Anterior cingulate cortex (tissue), 58 donors: ENCODE measurements at places on chromosomes 13 and 19.

- no peak for DNase-seq
These were observed 149.3 kb upstream of the UBL3 start for GRCh38 chr13:29999492-30000369.

DNA sequence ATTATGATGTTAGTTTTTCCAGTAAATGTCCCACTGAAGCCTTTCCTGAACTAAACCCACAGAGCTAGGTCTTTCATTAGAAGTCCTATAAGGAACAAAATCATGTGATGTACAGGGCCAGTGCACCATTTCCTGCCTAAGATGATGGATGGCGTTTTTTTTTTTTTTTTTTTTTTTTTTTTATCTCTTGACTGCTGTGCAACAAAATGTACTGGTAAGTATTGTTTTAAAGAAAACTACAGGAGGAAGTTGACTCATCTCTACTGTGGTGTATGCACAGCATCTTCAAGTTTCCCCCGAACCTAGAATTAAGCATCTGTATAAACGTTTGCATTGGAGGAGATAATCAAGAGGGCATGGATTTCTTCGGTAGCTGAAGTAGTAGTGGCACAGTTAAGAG is 197.5 kb downstream of the NBEA start:
- no peak for DNase-seq

DNA sequence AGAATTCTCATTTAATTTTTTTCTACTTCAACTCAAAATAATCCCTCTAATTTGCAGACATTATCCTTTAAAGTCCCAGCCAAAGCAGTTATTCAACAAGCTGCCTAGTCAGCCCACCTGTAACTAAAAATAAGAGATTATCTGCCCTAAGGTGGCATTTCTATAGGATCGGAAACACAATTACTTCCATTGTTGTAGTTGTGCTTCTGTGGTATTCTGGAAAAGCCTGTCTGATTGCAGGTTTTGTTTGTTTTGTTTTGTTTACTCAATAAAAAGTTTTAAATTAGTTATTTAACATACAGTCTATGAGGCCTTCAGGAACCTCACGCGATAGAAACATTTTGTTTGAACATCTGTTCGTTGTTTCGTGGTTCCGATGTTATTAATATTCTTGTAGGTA is 101.0 kb downstream of the ZIC5 start:
- no peak for DNase-seq

GRCh38 chr13:50950849-50951248 is 41.3 kb downstream of the RNASEH2B start:
- DNase-seq: no peak

DNA sequence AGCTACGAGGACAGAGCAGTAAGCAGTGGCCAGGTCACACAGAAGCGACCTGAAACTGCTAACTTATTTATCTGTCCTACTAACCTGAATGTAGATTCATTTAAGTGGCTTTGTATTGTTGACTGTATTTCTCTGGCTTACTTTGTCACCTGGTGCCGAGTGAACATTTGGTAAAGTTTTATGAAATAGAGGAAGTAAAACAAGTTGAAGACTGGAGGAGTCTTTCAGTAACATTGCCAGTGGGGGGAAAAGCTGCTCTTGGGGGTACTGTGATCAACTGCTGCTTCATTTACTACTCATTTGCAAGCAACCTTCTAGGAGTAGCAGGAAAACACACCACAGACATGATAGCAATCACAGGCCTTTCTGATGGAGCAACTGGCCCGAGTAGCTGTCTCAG is 615.0 kb downstream of the FGF9 start:
- no peak for DNase-seq

GRCh38 chr13:112448621-112449544 is 72.7 kb downstream of the SPACA7 start:
- no peak for DNase-seq

DNA sequence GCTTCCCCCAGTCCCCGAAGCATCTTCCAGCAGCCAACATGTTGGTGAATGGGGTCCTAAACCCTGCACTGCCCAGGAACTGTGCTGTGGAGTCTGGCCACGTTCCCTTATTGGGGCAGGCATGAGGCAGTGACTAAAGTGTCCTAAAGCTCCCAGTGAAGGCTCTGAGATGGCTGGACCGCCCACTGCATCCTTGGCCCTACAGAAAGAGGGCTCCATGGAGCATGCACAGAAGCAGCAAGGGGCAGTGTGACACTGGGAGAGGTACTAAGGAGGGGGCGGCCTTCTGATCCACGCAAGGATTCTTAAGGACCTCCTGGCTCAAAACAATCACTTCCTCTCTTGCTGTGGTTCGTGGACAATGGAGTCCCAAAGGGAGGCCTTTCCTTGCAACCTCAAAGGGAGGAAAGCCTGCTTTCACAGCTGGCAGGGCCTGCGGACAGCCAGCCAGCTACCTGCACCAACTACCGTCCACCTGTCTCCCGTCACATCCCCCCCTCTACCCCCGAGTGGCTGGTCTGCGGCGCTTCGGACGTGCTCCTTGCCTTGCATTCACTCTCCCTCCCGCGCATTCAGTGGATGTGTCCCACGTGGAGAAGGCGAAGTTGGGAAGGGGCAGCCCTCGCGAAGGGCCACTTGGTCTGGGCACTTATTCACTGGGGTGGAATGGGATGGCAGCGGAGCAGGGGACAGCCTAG is 63.9 kb upstream of the STARD13 start:
- DNase-seq: no peak

DNA sequence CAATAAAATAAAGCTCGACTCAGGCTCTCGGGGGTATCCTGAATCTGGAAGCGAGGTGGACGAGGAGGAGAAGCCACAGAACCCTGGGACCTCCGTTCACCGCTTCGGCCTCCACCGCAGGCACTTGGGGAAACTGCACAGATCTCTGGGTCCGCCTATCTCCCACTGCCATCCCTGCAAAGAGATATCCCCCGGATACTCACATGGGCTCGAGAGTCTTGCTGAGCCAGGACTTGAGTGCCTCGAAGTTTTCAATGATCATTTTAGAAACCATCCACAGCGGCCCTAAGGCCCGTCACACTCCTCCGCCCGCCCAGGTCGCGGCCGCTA is 589 bp downstream of the RBM26 start:
- DNase-seq: no peak

DNA sequence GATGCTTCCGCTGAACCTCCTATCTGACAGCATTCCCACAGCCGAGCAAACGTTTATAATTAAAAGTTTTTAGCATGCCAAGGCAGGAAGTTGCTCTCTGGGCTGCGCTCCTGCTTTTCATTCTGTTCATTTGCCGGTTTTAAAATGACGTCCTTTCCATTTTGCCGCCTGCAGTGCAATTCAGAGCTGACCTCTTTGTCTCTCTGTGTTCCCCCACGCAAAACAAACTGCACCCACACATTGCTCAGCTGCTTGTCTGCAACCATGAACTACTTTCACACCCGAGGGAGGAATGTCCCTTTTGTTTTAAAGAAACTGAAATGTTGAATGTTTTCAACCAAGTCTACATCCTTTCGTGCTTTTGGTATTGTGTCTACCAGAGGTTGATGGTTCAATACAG is 416.5 kb downstream of the EFNB2 start:
- no peak for DNase-seq

DNA sequence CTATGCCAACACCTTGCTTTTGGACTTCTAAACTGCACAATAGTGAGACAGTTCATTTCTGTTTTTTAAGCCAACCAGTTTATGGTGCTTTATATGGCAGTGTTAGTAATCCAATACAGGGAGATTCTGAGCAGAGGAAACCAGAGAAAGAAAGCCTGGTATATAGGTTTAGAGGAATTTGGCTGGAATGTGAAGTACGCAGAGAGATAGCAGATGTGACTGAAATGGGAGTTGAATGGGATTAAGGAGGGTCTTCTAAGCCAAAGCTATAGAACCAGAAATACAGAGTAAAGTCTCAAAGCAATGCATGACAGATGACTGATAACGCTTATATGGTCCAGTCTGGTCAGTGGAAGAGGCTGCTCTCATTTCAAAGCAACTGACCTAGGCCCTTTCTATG is 453.7 kb downstream of the GPC6 start:
- no peak for DNase-seq

DNA sequence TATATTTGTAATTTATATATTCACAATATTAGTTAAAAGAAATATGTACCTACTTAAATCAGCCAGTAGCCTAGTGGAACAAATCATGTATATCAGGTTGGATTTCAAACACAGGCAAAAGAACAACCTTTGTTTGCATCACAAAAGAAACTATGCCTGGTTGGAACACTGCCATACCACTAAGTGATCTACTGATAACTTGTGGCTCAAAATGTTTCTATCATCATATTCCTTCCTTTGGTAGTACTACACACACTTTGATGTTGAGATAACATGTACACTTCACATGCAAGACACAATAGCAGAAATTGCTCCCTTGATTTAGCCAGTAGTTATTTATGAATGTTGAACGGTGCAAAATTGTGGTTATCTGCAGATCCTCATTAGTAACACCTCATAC is 146.0 kb upstream of the GPC6 start:
- no peak for DNase-seq

DNA sequence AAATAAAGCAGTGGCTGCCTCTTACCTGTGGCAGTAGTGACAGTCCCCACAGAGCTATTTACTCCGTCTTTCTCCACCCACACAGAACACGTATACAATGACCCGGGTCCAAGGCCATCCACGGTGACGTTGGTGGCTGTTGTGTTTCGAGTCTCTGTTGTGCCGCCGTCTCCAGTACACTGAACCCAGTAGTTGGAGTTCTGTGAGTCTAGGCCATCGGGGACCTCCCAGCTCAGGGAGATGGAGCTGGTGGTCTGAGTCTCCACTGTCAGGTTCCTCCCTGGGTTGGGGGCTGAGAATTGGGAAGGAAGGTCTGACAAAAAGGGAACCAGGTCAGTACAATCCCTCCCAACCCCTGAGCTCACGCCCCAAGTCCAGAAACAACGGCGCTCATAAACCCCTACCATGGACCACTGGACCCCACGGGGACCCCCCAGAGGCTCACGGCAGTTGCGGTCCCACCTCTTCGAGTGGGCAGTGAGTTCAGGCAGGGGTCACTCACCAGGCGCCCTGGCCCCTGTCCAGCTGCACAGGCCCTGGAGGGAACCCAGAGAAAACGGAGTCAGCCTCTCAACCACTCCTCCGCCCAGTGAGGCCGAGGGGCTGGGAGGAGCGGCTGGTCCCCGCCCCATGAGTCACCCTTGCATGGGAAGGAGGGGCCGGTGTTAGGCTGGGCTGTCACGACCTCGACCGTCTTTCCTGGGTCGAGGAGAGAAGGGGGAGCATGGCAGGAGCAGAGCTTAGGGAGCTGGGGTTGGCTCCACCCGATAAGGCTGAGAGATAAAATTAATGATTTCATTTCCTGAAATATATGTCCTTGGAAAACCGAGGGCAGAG is 2.4 kb downstream of the PTPRH start:
- no peak for DNase-seq

GRCh38 chr13:27825072-27825471 is 32.8 kb downstream of the GSX1 start:
- no peak for DNase-seq

DNA sequence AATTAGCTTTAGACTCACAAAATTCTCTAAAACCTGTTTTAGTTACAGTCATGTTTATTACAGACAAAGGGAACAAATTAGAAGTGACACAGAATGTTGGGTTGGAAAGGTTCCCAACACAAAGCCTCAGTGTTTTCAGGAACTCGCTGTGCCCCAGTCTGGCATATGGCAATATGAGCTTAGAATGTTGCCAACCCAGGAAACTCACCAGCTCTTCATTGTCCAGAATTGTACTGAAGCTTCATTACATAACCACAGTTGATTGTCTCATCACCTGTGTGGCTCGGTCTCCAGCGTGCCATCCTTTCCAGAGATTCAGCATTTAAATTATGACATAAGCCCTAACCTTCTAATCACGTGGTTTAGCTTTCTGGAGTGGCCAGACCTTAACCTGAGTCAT is 19.1 kb downstream of the ZNF264 start:
- DNase-seq: no peak

DNA sequence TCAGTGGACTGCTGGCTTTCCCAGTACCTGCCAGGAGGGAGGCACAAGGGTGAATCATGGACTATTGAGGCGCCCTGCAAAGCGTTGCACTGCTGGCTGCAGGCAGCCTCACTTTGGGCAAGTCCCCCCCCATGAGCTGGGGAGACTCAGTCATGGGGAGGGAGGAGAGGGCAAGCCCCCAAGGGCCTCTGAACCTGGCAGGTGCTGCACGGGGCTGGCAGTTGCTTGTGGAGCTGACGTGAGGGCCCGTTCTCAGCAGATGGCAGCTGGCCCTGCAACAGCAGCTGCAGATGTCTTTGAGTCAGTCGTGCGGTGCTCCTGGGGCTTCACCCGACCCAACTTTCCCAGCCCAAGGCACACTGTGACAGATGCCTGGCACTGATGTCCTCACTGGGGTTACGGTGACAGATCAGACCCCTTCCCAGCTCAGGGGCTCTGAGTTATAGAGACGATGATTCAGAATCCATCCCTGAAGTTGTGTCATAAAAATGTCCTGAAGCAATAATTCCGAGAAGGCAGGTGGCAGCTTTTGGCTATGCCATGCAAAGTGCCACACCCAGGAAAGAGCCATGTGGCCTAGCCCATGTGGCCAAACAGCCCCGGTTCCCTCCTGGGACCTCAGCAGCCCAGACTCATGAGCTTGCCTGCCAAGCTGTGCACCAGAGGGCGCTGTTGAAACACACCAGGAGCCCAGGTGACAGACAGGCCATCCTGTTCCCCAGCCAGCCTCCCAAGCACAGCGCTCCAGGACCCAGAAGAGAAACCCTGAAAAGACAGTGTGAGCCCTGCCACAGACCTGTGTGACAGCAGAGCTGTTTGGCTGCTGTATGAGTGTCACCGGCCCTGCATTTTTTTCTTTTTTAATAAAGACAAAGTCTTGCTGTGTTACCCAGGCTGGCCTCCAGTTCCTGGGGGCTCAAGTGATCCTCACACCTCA is 53.6 kb upstream of the LDLR start:
- DNase-seq: peak; percentile 53
